GM03348 (cell line): ENCODE measurements at places on chromosomes 12 and 14.

- no peak for DNase-seq
Observed at GRCh38 chr14:40139657-40140056, 707.4 kb upstream of the FBXO33 start.

DNA sequence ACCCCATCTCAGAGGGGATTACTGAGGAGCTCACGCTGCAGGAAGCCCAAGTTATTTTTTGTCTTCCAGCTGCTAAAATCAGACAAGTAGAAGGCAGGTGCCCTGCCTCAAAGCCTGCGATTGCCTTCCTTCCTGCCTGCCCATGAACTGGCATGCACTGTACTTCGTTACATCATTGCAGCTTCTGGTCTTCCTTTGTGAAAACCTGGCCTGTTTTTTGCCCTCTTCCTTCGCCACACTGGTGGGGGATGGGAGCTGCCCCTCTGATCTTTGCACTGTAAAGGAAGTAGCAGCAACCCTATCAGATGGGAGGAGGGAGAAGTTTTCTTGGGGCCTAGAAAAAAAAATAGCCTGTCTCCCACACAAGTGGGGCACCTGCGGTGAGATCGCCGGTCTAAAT lies 1098.7 kb downstream of the BCL11B start:
- no peak for DNase-seq

DNA sequence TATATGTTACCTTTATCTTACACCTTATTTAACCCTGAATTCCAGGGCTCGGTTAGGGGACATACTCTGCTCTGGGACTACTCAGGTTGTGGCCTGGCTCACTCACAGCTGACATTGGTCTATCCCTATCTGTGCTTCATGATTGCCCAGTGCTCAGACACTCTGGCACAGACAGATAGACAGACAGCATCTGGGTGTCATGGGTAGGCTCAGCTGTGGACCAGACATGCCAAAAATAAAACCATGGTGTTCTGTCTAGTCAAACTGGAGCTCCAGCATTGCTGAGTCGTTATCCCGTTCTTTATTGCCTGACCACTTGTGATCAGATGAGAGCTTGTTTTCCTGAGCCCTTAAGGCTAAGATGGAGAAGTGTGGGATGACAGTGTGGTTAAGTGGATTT lies 29.0 kb downstream of the FBXW8 start:
- no peak for DNase-seq

DNA sequence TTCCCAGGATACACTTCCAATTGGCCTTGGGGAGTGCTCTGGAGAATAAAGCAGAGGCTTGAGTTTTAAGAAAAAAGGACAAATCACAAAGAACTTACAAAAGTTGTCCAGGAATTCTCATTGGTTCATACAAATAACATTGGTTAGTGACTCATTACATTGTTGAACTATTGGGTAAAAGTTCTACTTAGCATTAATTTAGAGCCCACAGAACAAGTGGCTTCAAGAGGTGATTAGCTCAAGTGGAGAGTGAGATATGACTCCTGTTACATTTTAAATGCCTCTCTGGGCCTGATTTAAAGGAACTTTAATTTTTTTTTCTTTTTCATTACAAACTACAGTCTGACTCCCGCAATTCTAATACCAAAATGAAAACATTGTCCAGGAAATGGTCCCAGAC lies 72.9 kb downstream of the ASCL4 start:
- no peak for DNase-seq

DNA sequence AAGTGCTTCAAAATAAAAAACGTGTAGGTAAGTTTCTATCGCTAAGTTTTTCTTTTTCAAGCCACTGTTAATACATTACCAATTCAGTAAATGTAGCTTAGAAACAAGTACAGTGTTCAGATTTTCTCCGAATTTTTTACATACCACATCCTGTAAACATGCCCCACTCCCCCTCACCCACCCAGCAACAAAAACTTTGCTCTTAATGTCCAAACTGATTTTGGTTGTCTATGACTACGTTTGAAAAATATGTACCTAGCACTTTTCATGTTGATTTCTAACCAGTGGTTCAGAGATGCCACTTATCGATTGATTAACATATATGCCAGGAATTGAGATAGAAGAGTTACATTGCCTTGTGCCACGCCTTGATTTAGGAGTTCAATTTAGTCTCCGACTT lies 663 bp upstream of the LIN7A start:
- no peak for DNase-seq

DNA sequence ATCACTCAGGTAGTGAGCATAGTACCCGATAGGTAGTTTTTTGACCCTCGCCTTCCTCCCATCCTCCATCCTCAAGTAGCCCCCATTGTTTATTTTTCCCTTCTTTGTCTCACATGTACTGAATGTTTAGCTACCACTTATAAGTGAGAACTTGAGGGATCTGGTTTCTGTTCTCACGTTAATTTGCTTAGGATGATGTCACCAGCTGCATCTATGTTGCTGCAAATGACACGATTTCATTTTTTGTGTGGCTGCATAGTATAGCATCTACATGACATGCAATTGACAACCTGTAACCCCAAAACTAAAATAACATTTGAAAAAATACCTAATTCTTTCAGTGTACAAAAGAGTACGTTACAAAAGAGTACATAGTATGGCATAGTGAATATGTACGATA lies 254.0 kb upstream of the NOVA1 start:
- DNase-seq: no peak

GRCh38 chr14:95428557-95428956 lies 87.9 kb downstream of the SYNE3 start:
- DNase-seq: no peak

DNA sequence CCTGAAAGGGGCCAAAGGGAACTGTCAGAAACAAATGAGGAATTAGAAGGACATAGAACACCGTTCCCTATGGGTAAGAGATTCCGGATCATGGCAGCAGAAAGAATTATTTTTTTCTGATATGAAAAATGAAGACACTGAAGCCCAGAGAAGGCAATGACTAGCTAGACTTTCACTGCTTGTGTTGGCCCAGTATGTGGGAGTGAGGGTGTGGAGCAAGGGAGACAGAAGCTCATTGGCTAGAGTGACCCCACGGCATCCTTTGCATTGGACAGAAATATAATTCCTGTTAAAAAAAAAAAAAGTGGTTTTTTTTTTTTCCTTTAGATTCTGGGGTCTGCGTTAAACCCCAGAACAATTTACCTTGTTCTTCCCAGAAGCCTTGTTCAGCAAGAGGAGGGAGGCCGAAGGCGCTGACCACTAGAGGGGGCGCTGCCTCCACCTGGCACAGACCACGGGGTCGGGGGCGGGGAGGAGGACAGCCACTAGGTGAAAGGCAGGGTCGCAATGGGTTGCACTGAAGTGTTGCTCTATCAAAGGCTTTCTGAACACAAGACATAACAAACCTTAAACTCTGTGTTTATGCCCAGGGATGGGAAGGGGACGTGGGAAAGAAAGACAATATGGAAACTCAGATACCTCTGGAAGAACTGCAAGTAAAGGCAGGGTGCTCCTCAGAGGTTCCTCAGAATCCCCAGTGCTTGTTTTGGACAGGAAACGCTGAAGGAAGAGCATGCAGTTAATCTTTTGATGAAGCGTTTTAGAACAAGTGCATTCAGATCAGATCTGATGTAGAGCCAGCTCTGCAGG lies 156.8 kb downstream of the KCNA5 start:
- peak; percentile 49 for DNase-seq
